Endothelial cell of umbilical vein (primary cell): ENCODE measurements at places on chromosomes 5 and 9. TPM values are rescaled to one million over a fixed set of nuclear protein-coding genes. Genes with fewer than 3 reads are reported as not detected.

DNA sequence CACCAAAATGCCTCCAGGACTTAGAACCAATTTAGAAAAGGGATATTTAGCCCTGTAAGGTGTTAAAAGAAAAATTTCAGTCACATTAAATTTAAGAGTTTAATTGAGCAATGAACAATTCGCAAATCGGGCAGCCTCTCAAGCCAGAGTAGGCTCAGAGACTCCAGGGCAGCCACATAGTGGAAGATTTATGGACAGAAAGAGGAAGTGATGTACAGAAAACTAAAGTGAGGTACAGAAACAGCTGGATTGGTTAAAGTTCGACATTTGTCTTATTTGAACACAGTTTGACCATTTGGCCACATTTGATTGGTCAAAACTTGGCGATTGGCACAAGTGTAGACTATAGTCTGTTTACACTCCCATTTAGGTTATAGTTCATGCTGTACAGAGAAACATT, 525.9 kb upstream of the ZNF608 start:
- no peak for DNase-seq

GRCh38 chr5:133821311-133821741, 147.1 kb downstream of the C5orf15 start:
- no peak for DNase-seq

- DNase-seq: no peak
These were observed 3.4 kb upstream of the GCNT4 start for GRCh38 chr5:75055727-75056144.

DNA sequence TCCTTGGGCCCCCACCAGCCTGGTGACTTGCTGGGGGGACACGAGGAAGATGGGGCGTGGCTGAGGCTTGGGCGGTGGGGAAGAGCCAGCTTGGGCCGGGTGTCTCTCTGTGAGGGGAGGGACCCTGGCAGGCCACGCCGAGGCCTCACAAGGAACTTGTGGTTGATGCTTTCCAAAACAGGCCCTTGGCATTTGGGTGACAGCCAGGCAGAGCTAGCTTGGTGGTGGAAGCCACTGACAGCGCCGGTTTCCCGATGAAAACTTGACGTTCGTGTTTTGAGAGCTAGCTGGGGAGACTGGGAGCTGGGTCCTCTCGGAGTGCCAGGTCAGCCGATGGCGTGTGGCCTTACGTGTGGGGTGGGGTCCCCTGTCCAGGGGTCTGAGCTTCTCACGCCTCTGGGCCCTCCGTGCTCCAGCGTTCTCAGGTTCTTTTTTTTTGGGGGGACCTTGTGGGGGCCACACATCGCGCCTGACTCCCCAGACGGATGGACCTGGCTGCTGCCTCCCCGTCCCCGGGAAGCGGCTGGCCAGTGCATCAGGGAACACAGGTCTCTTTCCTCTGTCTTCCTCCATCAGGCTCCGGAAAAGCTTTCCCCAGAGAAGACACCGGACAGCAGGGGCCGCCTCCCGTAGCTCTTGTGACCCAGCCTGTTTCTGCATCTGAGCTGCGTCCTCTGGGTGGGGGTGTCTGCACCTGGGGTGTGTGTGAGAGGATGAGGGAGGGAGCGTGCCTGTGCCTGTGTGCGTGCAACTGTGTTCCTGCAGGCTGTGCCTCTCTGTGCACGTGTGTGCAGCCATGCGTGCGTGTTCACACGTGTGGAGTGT, 129.3 kb upstream of the LPCAT1 start:
- no peak for DNase-seq

DNA sequence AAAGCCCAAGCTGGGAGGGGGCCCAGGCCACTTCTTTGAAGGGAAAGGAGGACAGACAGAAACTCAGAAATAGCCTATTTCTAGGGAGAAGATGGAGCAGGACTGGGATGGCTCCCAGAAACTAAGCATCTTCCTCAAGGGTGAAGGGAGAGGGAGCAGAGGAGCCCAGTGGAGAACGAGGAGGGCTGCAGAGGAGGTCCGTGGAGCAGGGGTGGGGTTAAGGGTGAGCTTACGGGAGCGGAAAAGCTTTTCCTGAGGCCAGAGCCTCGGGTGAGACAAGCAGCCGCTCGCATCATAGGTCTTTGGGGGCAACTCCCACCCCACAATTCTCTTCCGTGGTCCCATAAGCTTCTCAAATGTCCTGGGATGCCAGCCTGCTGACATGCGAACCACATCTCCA, 127.1 kb upstream of the PHYKPL start:
- DNase-seq: no peak

GRCh38 chr9:97271292-97271691, 36.2 kb upstream of the CCDC180 start:
- no peak for DNase-seq

- no peak for DNase-seq
These were observed 71.3 kb upstream of the CXCL14 start for GRCh38 chr5:135650081-135650480.

GRCh38 chr5:73160239-73160671, 12.7 kb upstream of the TMEM174 start:
- no peak for DNase-seq

DNA sequence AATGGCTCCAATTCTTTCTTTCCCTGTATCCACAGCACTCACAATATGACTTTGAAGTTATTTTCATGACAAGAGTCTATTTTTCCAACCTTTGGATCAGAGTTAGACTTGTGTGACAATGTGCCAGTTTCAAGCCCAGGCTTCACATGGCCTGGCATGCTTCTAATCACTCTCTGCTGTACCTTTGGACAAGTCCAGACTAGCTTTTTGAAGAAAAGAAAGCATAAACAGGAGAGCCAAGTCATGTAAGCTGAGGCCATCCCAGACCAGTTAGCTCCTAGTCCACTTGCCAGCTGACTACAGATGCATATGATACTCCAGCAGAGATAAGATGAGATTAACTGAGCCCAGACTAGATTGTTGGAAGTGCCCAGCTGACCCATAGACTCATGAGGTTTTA, 513.6 kb upstream of the C9orf72 start:
- DNase-seq: no peak

DNA sequence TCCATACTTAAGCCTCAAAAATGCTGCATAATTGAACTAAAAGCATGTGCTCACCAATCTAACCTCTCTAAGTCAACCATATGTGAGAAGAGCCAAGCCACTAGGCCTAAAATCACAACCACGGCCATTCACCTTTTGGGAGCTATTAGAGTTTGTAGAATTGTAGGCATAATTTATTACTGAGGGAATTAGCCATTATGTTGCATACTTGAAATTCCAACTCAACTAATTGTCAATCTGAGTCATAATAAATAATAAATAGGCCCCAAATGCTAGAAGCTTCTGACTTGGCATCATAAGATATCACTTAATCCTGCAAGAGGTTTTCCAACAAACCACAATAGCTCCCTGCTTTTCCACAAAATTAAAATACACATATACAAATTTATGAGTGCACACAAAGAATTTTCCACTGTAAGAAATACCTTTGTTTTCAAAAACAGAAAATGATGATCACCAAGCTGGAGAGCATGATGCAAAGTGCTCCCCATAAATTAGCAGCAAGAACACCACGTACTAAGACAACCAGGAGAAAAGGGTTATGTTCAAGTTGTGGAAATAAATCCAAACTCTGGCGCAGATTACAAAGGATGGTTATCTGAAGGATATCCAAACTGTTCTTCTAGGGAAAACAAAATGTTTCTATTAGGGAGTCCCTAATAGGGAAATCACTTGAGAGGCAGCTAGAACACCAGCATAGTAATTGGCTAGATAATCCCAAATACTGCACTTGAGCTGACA, 250.0 kb upstream of the SLC30A5 start:
- no peak for DNase-seq

GRCh38 chr9:3526997-3527940, 1.5 kb upstream of the RFX3 start:
- DNase-seq: peak; percentile 14

GRCh38 chr5:159212657-159213462, 3.5 kb upstream of the RNF145 start:
- DNase-seq: no peak

DNA sequence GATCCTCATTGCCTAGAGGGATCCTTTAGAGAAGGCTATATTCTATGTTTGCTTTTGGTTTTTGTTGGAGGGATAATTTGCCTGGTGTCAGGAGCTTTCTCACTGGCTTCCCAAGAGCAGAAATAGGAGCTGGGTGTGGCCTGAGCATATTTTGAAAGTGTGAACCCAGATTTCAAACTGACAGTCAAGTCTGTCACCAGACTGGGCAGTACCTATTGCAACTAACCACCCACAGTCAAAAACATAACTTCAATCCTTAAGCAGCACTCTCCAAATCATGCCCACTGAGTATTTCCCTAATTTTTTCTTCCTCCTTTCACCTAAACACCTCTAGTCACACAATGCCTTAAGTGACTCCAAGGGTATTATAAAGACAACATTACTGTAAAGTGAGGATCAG, 278.4 kb downstream of the EBF1 start:
- DNase-seq: no peak

- no peak for DNase-seq
These were observed 27.8 kb upstream of the FAT2 start for GRCh38 chr5:151618907-151619306.

DNA sequence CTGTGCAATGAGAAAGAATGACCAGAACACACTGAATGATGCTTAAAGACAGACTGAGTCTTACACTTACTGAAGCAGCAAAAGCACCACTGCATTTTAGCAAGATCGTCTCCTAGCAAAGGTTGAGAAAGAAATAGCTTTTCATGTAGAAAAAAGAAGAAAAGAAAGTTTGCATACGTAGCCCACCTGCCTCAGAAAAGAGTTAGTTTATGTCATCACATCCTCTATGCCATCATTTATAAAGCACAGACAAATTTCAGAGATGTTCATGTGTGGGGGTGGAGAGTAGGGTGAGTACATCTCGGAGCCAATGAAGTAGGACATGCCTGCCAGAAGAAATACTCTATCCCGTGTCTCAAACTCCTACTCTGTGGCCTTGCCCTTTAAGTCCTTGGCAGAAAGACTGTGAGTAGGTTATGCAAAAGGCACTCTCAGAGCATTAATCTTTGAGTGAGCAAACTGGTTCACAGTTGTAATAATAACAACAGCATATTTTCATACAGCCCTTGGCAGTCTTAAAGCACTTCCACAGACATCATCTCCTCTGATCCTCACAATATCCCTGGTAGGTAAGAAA, 22.4 kb downstream of the NRG2 start:
- no peak for DNase-seq

GRCh38 chr5:74500110-74500917, 140.2 kb downstream of the ENC1 start:
- no peak for DNase-seq

GRCh38 chr5:4929092-4929655, 211.0 kb upstream of the ADAMTS16 start:
- DNase-seq: no peak

GRCh38 chr5:19261879-19262278, 726.1 kb downstream of the CDH18 start:
- DNase-seq: no peak

DNA sequence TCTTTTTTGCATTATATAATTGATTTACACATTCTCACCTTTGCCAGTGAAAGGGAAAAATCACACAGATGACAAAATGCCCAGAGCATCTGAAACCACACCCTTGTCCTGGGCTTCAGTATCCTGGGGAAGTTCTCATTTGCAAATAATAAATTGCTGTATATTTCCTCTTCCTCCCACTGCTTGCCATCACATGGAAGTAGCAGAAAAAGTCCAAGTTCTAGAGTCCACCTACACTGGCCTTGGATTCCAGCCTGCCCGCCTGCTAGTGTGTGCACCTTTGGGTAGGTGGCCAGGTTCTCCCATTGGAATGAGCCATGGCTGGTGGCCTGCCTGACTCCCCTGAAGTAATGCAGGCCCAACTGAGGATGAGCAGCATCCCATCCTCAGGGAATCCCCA, 149.4 kb downstream of the GADD45G start:
- no peak for DNase-seq

GRCh38 chr5:131379723-131380122, 115.9 kb downstream of the CDC42SE2 start:
- peak; percentile 95 for DNase-seq

- peak; percentile 38 for DNase-seq
These were observed 41.9 kb upstream of the AGXT2 start for GRCh38 chr5:35089334-35090314.

The RNF183 gene
- not detected in 2 replicates for total RNA-seq

The GZMA gene
- not detected in 2 replicates for total RNA-seq

The TNFSF8 gene
- not detected in 2 replicates for total RNA-seq

The PLCXD3 gene
- total RNA-seq: not detected in 2 replicates

The PCDHGA12 gene
- 7.6 and 9.9 TPM in 2 replicates for total RNA-seq

The FSTL4 gene
- total RNA-seq: 0.07 TPM in 1 of 2 replicates, not detected in the other

The MUSK gene
- total RNA-seq: not detected in 2 replicates

The PRSS3 gene
- total RNA-seq: 4.4 and 10.7 TPM in 2 replicates

The SSNA1 gene
- 89.0 and 90.5 TPM in 2 replicates for total RNA-seq

The GPSM1 gene
- 42.8 and 47.1 TPM in 2 replicates for total RNA-seq

The TRIM36 gene
- total RNA-seq: 0.69 and 1.2 TPM in 2 replicates

The C6 gene
- not detected in 2 replicates for total RNA-seq
